Stimulated activated CD4-positive, alpha-beta T cell treated with anti-CD3 and anti-CD28 coated beads, Interleukin-1b, Interleukin-23, amount 100 ng/mL, for 1 hour (primary cell): ENCODE measurements at places on chromosomes 5 and 9.

DNA sequence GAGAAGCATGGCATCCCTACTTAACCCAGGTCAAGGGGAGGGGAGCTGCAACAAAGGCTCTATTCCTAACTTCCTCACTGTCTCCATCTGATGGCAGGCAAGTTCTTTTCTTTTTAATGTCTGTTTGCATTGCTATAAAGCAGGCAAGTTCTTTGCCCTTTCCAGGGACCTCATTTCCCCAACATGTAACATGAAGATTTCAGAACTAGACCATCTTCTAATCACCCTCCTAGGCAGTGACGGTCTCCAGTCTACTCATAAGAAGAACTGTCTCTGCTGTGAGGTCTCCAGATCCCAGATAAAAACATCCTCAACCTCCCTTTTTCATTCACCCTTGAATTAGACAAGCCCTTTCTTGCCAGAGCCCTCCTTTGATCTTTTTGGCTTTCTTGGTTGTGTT lies 42.1 kb downstream of the PPP1R2B start:
- DNase-seq, result no peak

- DNase-seq, result no peak
These were observed 548.8 kb downstream of the CTNND2 start for GRCh38 chr5:11355491-11355890.

- DNase-seq, result no peak
These were observed 37.5 kb downstream of the NAA35 start for GRCh38 chr9:85978496-85978895.

- DNase-seq, result no peak
These were observed 46.3 kb downstream of the PAM start for GRCh38 chr5:102801371-102801770.

DNA sequence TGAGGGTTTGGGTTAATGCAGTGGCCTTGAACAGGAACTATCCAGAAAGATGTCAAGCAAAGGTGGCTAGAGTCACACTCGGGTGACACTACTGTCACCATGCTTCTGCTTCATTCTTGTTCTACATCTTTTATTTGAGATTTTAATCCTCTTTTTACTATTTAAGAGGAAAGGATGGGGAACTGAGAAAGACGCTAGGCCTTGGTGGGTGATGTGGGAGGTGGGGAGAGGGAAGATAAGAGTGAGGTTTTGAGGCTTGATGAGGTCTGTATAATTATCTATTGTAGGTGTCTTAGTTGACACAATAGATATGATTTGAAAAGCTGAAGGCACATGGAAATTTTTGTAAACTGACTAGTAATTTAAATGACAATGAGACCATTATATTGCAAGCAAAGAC lies 3.5 kb upstream of the BASP1 start:
- DNase-seq, result no peak

DNA sequence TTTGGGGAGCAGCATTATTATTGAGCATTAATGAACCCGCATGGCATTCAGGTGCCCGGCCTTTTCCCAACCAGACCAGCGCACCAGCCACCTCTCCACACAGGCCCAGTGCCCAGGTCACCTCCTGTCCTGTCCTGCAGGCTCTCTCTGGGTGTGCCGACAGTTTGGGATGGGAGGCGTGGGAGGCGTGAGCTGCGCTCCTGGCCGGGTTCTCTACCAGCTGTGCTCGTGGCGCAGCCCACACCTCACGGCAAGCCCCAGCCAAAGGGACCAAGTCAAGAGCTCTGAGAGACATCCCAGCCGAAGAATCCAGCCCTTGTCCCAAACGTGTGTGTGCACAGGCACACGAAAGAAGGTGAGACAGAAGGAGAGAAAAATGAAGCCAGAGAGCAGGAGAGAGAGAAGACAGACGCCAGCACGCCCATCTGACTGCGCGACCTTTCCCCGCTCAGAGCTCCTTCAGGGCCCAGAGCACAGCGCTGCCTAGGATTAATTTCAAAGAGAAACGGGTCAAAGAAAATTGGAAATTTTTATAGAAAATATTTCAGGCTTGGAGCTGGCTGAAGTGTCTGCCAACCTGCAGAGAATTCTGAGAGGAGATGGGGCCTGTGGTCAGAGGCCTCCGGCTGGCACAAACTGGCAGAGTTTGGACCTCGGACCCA lies 81.7 kb downstream of the ADAMTS2 start:
- no peak for DNase-seq

DNA sequence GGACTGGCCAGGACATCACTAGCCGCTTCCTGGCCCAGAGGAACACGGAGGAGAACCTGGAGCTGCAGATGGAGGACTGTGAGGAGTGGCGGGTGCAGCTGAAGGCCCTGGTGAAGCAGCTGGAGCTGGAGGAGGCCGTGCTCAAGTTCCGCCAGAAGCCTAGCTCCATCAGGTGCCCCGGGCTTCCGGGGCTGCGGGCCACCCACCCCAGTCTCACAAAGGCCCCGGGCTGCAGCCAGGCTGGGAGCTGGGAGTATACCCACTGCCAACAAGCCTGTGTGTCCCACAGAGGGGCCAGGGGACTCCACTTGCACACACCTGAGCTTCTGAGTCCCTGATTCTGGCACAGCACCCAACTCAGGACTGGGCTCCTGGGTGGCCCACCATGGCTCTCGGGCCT lies 1.7 kb upstream of the RABL6 start:
- no peak for DNase-seq

DNA sequence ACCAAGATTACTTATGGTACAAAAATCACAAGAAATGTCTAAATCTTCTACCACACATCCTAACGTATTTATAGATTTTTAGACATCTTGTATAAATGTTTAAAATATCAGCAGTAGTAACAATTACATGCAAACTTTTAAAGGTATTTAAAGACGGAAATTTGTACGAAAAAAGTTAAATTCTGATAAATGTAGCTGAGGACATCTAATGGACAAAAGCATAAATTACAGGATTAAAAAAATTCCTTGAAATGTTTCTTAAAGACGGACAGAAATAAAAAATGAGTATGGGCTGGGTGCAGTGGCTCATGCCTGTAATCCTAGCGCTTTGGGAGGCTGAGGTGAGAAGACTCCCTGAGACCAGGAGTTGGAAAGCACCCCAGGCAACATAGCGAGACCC lies 15.8 kb downstream of the ERCC8 start:
- DNase-seq, result no peak

DNA sequence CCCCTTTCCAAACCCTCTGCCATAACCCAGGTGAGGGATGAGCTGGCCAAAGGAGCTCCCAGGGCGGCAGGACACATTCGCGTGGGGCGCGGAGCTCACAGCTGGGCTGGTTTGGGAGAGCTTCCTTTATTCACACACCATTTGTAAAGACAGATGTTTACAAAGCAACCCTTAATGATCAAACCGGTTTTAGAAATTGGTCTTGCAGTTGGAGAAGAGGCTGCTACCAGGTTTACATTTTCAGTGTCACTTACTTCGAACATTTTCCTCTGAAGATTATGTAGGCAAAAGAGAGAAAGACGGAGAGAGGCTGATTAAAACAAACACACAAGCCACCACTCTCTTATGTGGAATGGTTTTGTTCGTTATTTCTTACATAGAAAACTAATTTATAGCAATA lies 648.7 kb downstream of the IRX1 start:
- DNase-seq, result no peak

DNA sequence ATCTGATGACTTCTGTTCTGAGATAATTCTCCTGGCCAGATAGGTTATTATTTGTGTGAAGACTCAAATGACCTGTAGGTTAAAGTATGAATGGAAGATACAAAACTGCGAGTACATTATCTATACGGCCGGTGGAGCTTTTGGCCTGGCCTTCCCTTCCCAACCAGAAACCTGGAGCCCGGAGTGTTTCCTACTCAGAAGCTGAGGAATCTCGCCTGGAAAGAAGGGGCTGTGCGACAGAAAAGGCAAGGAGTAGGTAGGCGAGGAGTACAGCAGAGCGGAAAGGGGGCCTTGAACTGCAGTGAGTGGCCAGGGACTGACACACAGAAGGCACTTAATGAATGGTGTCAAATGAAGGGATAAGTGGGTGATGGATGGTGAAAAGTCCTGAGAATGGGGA lies 34.6 kb downstream of the ANGPTL2 start:
- no peak for DNase-seq
